Keratinocyte (primary cell): ENCODE measurements at places on chromosomes 2 and 18.

DNA sequence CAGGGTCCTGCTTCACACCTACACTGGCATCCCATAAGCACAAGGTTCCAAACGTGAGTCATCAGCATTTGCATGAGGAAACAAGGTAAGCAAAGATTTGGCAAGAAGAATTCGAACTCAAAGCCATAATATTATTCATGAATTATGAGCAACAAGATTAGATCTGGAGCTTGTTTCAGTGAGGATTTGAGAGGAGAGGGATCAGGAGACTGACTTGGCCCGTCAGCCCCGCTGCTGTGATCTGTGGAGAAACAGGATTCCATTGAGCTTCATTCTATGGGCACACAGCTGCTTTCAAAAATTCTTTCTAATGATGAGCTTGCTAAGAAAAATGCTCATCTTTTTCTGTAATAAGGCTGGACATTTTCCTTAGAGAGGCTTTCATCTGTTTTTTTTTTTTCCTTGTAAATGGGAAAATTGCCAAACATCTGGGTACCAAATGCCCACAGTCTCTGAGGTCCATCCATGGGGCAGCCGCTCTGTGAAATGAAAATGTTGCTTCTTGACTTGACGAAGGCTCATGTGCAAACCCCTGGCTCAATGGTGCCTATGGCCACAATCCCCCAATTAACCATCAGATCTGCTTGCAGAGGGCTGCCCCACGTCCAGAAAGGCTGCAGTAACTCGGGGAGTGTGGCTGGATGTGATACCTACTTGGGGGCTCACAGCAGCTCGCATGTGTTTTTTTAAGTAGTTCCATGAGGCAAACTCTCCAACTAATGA lies 179.3 kb downstream of the TMEM18 start:
- no peak for DNase-seq

DNA sequence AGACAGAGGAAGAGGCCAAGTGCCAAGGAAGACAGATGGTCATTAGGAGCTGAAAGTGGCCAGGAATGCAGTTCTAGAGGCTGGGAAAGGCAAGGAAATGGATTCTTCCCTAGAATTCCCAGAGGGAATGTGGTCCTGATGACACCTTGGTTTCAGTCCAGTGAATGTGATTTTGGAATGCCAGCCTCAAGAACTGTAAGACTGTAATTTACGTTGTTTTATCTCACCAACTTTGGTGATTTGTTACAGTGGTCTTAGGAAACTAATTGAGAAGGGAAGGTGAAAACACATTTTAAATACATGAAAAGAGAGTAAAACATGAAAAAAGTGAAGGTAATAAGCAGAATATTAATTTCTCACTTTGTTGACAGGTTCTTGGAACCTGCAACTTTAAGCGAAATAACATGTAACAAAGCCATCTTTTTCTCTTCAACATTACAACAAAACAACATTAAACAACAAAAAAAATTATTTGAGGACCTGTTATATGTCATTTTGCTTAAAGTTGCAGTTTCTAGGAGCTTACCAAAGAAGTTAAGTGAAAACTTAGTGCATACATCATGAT lies 370.2 kb downstream of the METTL4 start:
- DNase-seq = no peak

DNA sequence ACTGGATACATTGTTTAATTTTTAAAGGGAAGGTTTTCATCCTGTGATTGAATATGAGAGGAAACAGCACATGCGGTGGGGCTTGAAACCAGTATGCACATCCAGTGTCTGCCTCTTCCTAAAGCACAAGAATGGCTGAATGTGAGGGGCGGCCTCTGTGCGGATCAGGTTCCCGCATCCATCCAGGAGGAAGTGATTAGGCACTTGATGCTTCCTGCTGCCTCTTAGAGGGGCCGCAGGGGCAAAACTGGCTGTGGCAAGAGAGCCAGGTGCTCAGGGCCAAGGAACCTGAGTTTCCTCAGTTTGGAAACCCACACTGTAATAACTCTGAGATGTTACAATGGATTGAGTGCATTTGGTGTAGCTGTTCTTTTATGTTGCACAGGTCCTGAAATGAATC lies 48.8 kb downstream of the THNSL2 start:
- DNase-seq = no peak

GRCh38 chr18:13380691-13381070 lies 162.1 kb downstream of the LDLRAD4 start:
- DNase-seq = no peak

- no peak for DNase-seq
Observed at GRCh38 chr2:207711750-207712530, 500 bp downstream of the CCNYL1 start.
